Omental fat pad (tissue), 4 donors: ENCODE measurements at places on chromosomes 5 and 9. TPM values are rescaled to one million over a fixed set of nuclear protein-coding genes. Genes with fewer than 3 reads are reported as not detected.

FREM1 gene
- 1.3 TPM for total RNA-seq

STKLD1 gene
- total RNA-seq: not detected

- no peak for DNase-seq
Observed at GRCh38 chr5:22605473-22605872, 247.7 kb downstream of the CDH12 start.

GRCh38 chr5:123949043-123949804 lies 437.2 kb downstream of the CSNK1G3 start:
- no peak for DNase-seq

BARHL1 gene
- total RNA-seq: not detected

DNA sequence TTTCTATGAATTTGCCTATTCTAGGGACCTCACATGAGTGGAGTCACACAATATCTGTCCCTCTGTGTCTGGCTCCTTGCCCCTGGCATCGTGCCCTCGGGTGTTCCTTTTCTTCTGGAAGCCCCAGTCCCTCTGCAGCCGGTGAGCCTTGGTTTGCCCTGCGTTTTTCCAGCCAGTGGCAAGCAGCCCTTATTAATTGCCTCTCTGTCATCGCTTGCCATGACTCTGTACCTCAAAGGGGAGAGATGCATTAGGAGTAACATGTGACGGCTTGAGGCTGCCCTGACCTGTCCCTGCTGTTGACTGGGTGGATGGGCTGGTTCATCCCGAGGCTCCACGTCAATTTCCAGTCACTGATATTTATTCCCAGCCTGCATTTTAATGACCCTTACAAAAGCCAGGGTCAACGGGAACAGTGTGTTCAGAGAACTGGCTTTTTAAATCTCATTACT lies 87.3 kb downstream of the CFAP90 start:
- DNase-seq: no peak

DNA sequence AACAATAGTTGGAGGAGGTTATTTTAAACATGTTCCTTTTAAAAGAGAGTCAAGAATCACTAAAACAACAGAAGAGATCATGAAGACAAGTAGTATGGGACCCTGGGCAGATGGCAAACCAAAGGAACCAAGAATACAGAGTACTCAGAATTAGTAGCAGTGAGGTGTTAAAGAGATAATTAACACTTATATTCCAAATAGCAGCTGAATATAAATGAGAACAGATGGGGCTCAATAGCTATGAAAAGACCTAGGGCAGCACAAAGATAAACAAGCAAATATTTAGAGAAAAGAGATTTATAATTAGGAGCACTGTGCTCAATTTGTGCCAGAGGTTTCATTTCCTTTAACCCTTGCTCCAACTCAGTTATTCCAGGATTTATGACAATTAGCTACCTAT lies 159.1 kb downstream of the FAM114A2 start:
- DNase-seq: no peak

DNA sequence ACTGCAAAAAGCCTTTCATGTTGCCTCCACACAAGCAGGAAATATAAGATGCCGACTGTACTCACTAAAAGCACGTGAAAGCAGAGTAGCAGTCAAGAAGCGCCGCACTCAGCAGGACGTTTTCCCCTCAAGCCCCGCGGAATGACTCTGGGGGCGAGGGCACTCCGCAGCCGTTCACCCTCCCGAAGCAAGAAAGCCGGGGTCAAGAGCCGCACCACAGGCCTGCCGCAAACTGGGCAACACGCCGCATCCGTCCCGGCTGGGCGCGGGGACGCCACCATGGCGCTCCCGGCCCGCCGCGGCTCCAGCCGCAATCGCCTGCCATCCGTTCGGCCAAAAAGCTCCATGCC lies 364 bp downstream of the RPS6 start:
- DNase-seq: no peak

DNA sequence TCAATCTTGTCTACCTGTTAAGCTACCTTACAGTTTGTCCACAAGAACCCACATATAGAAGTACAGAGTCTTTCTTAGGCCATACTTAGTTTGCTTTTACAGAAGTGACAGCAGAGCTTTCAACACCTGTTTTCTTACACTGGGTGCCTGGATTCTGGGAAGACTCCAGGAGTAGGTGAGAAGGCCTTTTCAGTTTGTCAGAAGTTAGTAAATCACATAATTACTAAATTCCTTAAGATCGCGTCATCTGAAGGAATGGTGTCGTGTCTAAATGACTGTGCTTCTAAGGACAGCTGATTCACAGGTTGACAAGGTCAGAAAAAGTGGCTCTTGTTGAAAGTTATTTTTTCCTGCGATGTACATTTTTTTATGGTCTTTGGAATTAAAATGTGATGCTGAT lies 97.0 kb upstream of the FAM120A start:
- DNase-seq: no peak

SLC6A3 gene
- 0.50 TPM for total RNA-seq

DNA sequence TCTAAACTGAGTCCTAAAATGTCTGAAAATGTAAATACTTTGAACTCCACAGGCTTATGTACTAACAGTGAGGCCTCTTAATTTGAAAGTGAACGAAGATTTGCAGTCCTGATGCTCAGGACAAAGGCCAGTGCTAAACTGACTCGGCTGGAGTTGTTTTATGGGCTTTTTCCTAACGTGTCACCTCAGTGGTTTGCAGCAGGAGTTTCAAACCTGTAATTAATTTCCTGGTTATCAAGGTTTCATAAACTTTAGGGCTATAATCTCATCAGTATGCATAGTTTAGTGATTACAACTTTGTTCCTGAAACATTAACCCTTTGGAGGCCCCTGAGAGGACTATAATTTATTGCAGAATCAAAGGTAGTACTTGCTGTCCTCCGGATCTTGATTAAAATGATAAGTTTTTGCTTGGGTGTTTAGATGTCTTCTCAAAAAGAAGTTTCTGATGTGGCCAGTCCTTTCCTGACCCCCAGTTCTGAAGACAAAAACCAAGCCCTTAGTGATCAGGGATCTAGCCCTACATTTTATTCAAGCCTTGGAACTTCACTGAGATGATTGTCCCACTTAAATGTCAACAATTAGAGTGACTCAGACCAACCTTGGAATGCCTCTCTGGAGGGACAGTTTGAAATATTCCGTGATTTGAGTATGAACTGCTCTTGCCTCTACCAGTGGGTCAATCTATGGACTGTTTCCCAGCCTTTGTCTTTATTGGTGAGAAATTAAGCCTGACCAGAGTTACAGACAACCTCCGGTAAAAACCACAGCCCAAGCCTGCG lies 11.1 kb upstream of the S100Z start:
- DNase-seq: no peak
